ENCODE measurements at places on chromosomes 3 and 15. TPM values are rescaled to one million over a fixed set of nuclear protein-coding genes. Genes with fewer than 3 reads are reported as not detected.

The CCDC33 gene
- 1.1 TPM for total RNA-seq

The SCAMP5 gene
- 4.4 TPM for total RNA-seq

The ZMYND10 gene
- 5.2 TPM for total RNA-seq

The TBC1D23 gene
- 68.0 TPM for total RNA-seq

The SLC35G2 gene
- 21.7 TPM for total RNA-seq

The GHRL gene
- not detected for total RNA-seq

The DUOX2 gene
- not detected for total RNA-seq

The NR1I2 gene
- total RNA-seq, result not detected

The ALDH1L1 gene
- total RNA-seq, result not detected

The SNURF gene
- 9.8 TPM for total RNA-seq

The SLC33A1 gene
- total RNA-seq, result 45.4 TPM

The GRIP2 gene
- total RNA-seq, result not detected

The THSD4 gene
- total RNA-seq, result 25.2 TPM

The CTXN2 gene
- total RNA-seq, result not detected

The MESP2 gene
- total RNA-seq, result 1.8 TPM

The TMC3 gene
- total RNA-seq, result not detected
